Activated naive CD4-positive, alpha-beta T cell treated with anti-CD3 and anti-CD28 coated beads, Interleukin-2, amount 50 U/mL, for 72 hours (primary cell): ENCODE measurements at places on chromosomes 2 and 18. TPM values are rescaled to one million over a fixed set of nuclear protein-coding genes. Genes with fewer than 3 reads are reported as not detected.

The SFT2D3 gene
- 3.5 TPM for total RNA-seq

DNA sequence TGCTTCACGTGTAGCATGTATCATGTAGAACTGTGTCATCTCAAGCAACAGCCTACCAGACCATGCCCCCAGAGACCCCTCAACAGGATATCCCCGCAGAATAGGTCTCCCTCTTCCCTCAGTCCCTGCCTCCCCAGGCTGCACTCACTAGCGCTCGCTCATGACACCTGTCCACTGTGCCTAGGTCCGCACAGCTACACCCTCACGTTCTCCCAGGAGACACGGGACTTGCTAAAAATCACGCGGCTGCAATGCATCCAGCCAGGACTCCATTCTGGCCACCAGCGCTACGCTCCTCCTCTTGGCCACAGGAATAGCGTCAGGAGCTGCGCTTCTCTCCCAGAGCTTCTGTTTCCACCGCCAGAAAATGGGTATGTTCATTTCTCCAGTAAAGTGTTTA, 2.5 kb downstream of the PXDN start:
- no peak for DNase-seq

DNA sequence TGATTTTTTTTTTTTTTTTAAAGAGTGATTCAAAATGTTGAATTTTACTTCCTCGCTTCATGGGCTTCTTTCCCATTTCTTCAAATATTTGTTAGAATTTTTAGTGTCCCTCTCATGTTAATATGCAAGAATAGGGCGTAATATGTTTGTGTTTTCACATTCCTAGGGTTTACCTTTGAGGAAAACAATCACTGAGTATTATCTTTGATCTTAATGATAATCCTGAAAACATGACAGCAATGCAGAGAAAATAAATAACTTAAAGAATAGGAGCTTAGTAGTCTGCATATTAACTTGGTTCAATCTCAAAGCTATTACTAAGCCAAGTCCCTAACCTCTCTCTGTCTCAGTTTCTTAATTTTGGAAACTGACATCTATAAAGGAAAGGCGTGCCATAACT, 475.4 kb downstream of the NRXN1 start:
- no peak for DNase-seq

GRCh38 chr2:77713412-77713811, 191.2 kb upstream of the LRRTM4 start:
- no peak for DNase-seq

GRCh38 chr18:9928646-9929259, 14.9 kb downstream of the VAPA start:
- DNase-seq: no peak
